ENCODE measurements at places on chromosomes 7 and 10.

- DNase-seq = no peak
Observed at GRCh38 chr10:14072541-14072940, 258.2 kb downstream of the FRMD4A start.

DNA sequence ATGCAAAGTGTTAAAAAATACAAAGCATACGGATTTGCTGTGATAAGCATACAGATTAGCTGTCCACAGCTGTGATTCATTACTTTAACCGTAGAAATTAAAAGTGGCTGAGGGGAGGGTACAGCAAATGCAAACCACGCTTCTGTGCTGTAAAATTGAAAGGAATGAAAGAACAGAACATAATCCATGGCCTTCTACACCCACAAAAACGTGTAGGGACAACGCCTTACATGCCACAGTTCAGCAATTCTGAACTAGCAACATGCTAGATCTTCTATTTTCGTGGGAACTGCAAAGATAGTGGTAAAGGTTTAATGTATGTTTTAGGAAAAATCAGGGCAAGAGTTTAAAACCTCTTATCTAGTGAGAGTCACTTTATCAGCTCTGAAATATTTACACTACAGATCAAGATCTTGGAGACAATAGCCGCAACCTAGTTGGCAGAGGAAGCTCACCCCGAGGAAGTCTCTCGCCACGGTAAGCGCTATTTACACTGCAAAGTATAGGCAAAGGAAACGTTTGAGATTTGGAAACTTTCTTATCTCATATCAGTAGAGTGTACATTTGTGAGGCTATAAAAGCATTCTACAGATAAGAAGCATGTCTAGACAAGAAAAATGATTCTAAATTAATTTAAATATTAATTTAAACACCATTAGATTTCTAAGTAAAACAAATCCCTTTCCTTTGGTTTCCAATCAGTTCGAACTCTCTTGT is 193.6 kb downstream of the MLLT10 start:
- no peak for DNase-seq

DNA sequence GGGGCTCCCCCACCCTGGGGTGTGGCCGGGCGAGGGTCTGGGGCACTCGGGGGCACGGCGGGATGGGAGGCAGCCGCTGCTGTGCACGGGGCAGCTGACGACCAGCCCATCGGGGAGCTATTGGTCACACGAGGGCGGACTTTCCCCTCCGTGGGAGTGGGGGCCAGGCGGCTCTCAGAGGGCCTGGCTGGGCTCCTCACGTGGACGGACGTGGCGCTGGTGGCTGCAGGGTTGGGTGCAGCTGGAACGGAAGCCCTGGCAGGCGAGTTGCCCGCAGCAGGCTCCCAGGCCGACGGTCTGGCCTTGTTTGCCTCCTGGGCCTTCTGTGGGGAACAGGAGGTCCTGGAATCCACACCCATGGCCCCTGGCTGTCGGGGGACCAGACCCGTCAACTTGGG is 14.3 kb downstream of the MICALL2 start:
- no peak for DNase-seq

GRCh38 chr7:24656608-24657007 is 83.4 kb downstream of the PALS2 start:
- DNase-seq = no peak

DNA sequence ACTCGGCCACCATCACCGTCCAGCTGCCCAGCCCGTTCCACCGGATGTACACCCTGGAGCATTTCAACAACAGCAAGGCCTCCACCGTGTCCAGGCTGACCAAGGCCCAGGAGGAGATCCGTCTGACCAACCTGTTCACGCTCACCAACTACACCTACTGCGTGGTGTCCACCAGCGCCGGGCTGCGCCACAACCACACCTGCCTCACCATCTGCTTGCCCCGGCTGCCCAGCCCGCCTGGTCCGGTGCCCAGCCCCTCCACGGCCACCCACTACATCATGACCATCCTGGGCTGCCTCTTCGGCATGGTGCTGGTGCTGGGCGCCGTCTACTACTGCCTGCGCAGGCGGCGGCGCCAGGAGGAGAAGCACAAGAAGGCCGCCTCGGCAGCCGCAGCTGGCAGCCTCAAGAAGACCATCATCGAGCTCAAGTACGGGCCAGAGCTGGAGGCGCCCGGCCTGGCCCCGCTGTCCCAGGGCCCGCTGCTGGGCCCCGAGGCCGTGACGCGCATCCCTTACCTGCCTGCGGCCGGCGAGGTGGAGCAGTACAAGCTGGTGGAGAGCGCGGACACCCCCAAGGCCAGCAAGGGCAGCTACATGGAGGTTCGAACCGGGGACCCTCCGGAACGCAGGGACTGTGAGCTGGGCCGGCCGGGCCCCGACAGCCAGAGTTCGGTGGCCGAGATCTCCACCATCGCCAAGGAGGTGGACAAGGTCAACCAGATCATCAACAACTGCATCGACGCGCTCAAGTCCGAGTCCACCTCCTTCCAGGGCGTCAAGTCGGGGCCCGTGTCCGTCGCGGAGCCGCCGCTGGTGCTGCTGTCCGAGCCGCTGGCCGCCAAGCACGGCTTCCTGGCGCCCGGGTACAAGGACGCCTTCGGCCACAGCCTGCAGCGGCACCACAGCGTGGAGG is 75.8 kb downstream of the ELFN1 start:
- no peak for DNase-seq

DNA sequence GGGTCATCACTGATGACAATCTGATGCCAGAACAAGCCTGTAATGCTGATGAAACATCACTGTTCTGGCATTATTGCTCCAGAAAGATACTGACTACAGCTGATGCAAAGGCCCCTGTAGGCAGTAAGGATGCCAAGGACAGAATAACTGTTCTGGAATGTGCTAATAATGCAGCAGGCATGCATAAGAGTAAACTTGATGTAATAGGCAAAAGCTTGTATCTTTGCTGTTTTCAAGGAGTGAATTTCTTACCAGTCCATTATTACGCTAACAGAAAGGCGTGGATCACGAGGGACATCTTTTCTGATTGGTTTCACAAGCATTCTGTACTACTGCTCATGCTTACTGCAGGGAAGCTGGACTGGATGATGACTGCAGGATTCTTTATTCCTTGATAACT is 18.7 kb downstream of the LCOR start:
- no peak for DNase-seq

DNA sequence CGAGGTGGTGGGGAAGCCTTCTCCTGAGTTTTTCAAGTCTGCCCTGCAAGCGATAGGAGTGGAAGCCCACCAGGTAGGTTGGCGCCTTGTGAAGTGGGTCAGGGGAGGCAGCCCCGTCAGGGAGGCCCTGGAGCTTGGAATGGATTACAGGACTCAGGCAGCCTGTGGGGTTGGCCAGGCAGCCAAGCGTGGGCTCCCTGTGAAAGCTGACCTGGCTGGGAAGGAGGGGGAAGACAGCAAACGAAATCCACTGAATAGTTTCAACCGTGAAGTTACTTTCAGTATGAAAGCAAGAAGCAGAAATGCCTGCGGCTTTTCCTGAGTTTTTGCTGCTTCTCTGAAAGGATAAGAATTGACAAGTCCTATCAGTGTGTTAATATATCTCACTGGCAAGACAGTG is 36.4 kb downstream of the LHPP start:
- no peak for DNase-seq

GRCh38 chr7:30965372-30965771 is 1.6 kb downstream of the GHRHR start:
- DNase-seq = no peak

DNA sequence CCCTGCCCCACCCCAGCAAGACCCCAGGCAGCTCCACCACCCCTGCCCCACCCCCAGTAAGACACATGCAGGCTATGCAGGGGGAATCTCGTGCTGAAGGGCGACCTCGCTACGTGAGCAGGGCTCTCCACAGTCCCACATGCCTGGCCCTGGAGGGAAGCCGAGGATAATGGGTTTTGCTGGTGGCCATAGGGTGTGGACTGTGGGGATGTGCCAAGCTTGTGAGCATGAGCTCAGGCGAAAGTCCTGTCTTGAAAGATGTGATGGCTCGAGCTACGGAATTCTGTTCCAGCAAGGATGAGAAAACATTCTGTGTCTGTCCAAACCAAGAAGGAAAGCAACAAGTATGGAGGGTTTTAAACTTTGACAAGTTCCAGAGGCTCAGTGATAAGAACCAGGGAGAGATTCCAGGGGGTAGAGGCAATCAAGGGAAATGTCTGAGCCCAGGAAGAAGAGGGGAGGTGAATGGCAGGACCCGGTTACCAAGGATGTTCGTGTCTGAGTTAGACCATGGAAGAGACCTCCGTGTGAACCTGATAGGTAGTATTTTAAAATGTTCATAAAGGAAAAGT is 63.1 kb downstream of the PYROXD2 start:
- no peak for DNase-seq

DNA sequence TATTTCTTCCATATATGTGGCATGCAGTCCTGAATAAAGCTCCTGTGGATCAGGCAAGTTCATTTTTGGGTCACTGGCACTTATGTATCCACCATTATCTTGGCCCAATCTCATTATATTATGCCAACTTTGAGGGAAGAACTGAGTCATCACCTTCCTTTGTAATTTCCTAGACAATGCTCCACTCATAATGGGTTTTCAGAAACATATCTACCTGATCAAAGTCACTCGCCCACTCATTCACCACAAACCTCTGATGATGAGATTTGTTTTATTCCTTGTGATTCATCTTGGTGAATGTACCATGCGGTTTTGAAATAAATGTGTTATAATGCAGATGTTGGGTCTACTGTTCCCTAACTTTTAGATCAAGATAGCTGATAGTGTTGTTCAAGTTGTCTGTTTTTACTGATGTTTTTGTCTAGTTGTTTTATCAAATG is 525.8 kb downstream of the KIF20B start:
- DNase-seq = no peak

- DNase-seq = no peak
Observed at GRCh38 chr10:116720241-116720643, 22.1 kb downstream of the HSPA12A start.

DNA sequence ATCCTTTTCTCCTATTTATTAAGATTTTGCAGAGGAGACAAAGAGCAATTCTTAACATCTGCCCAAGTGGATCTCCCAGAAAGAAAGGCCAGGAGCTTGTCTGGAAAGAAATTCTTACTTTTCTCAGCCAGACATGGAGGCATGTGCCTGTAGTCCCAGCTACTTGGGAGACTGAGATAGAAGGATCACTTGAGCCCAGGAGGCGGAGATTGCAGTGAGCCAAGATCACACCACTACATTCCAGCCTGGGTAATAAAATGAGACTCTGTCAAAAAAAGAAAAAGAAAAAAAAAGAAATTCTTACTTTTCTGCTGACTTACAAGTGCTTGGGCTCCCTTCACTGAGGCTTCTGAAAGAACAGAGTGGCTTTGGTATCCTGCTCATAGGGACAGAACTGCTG is 2.4 kb upstream of the CYP3A43 start:
- DNase-seq = no peak

DNA sequence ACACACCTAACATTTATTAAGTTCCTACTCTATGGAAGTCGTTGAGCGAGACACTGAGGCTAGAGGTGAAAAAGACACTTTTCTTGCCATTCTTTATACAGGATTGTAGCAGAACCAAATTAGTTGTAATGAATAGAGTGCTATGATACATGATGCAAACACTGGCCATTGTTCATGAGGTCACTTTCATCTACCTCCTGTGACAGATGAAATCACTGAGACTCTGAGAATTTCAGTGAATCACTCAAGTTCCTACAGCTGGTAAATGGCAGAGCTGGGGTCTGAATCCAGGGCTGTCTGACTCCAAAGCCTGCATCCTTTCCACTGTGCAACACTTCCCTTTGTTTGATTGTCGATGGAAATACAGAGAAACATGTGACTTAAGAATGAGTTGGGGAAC is 657.6 kb downstream of the LRMDA start:
- DNase-seq = no peak

GRCh38 chr7:38481401-38481800 is 149.8 kb downstream of the AMPH start:
- DNase-seq = peak; percentile 70

DNA sequence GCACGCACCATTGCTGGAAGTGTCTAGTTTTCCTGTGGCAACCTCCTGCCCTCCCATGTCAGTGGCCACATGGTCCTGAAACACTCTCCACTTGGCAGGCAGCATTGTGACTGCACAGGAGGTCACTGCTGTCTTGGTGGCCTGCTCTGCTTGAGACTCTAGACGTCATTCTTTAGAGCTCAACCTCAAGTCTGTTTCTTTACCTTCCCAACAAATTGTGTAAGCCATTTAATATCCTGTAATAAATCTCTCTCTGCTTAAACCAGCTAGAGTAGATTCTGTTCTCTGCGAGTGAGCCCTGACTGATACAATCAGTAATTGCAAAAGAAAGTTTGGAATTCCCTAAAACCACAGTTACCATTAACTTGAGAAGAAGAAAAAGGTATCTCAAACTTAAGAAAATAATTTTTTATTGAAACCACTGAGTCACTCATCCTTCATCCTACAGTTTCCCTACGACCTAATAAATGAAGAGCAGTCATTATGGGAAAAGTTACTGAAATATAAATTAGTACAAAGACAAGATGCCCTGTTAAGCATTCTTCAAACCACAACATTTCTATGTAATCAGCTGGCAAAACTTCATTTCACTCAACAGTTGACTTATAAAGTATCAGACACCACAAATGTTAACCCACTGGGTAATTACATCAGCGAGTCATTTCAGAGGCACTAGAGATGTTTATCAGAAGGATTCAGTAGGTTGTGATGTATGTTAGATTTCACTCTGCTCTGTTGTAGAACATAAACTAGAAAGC is 18.0 kb downstream of the SLC25A13 start:
- no peak for DNase-seq

GRCh38 chr10:73866621-73867020 is 7.7 kb downstream of the CAMK2G start:
- no peak for DNase-seq

GRCh38 chr10:85967594-85967993 is 399.0 kb downstream of the GRID1 start:
- DNase-seq = no peak

- DNase-seq = no peak
Observed at GRCh38 chr10:124755581-124755980, 11.4 kb upstream of the FAM53B start.

DNA sequence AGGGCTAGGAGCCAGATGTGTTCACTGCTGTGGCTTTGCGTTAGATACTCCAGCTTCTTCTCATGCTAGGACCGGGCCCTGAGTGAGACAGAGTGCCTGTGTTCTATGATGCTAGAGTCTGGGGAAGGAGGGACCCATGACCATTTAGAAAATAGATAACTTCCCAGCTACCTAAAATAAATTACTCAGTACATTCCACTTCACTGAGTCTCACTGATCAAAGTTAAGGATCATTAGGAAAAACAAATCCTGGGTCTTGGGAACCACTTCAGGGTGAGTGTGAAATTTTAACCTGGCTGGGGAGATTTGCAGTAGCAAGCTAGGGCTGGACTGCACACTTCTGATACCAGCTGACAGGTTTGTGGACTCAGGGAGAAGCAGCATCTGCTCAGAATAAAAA is 138.1 kb downstream of the EMX2 start:
- no peak for DNase-seq
